Nucleus accumbens (tissue), 56 donors: ENCODE measurements at places on chromosomes 1 and 21.
A peak's percentile ranks its signal among the peaks of the same experiment; 100 is the strongest.

GRCh38 chr1:202034683-202035462 lies 24.5 kb downstream of the ELF3 start:
- no peak for DNase-seq

GRCh38 chr1:237756304-237756967 lies 134.3 kb downstream of the ZP4 start:
- DNase-seq, result no peak

- no peak for DNase-seq
These were observed 61.4 kb downstream of the CASZ1 start for GRCh38 chr1:10734962-10735544.

GRCh38 chr1:185960422-185961321 lies 226.5 kb downstream of the HMCN1 start:
- DNase-seq, result no peak

- no peak for DNase-seq
These were observed 97.9 kb downstream of the OBSCN start for GRCh38 chr1:228305721-228306152.

- DNase-seq, result no peak
These were observed 13.5 kb downstream of the SLC35D1 start for GRCh38 chr1:67040405-67040804.

- no peak for DNase-seq
These were observed 39.9 kb downstream of the KIAA1614 start for GRCh38 chr1:180952657-180953013.

DNA sequence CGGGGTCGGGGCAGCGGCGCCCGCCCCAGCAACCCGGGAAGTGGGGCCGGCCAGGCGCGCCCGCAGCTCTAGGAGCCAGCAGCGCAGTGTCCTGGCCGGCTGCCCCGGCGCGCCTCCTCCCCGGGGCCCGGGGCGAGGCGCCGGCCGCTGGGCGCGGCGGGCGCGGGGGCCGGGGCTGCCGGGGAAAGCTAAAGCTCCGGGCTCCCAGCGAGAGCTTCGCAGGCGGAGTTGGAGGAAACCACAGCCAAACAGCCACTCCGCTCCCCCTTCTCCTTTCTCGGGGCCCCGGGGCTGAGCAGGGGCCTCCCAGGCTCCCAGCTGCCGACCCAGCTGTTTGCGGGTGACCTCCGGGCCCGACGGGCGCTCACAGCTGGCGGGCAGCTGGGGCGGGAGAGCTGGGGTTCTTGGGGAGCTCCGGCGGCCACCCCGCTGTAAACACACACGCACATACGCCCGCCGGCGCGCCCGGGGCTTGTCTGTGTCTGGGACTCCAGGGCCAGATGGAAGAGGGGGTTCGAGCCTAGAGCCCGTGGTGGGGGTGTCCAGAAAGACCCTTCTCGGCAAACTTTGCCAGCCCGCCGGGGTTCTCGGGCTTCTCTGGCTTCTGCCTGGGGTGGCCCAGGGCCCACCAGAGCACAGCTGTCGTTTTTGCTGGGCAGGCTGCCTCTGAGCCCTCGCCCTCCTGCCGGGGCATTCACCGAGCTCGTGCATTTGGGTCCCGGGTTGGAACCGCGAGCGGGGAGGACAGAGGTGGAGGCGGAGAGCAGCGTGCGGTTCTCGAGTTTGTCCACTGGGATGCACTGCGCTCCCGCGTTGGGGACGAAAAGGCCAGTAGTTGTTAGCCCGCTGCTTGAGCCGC lies 1.5 kb downstream of the AJAP1 start:
- peak; percentile 88 for DNase-seq

DNA sequence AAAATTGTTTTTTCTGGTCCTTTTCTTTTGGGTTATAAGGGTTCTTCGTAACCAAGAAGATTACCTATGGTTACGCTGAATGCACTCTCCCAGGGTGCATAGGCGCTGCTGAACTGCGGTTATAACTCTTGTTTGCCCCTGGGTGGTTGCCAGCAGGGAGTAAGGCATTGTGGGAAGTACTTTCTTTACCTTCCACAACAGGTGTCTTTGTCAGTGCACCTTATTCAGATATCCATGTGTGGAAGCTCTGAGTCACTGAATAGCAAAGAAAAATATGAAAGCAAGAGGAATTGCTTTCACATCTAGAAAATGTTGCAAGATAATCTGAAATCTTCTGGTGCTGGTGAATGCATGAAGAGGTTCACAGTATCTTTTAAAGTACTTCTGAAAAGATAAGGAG lies 124.4 kb upstream of the CACYBP start:
- DNase-seq, result no peak

DNA sequence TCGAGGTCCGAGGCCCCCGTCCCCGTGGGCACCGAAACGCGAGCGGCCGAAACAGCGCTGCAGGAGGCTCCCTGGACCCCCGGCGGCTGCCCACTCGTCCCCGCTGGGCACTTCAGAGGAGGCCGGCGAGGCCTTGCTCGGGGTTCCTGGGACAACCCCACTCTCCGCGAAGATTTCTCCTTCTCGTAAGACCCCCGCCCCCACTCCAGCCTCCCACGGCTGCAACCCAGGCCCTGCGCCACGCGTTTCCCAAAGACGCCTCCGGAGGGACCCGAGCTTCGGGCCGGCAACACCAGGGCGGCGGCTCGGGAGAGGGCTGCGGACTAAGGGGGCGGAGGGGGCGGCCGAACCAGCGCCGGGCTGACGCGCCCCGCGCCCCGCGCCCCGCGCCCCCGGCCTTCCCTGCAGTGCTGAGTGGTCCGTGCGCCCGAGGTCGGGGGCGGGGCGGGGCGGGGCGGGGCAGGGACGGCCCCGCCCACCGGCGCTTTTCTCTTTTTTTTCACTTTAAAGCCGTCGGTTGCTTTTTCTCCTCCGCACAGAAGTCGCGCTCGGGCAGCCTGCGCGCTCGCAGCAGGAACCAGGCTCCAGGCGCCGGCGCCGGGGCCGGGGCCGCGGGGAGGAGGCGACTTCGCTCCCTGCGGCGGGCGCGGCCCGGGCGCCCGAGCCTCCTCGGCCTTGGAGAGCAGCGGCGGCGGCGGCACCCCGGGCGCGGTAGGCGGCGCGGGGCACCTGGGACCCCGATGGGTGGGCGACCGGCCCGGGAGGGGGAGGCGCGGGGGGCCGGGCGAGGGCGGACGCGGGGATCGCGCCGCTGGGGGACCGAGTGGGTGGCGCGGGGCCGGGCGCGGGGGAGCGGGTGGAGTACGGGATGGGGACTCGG lies at the start of gene SPSB1:
Gene SPSB1, plus strand, starts transcription at position 534 of the 880 bp plus-strand sequence. CDS start 62,998 bp downstream, outside the sequence.
- peak; percentile 43 for DNase-seq

GRCh38 chr21:34946916-34947534 lies 102.1 kb downstream of the RUNX1 start:
- no peak for DNase-seq

DNA sequence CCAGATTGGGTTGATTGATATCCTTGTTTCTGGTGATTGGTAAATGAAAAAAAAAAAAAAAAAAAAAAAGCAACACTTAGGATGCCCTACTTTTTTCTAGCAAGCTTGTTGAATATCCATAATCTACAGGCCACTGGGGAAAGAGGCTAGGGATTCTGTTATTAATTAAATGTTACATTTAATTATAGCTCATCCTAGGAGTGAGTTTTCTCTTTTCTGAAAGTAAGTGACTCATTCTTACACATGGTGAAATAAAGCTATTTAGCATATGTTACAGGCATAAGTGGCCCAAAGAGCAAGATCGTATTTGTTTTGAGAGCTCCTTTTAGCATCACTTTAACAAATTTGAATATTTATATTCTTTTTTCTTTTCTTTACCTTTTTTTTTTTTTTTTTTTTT lies 94.5 kb downstream of the FNBP1L start:
- no peak for DNase-seq

- DNase-seq, result no peak
These were observed 36.1 kb downstream of the COA6 start for GRCh38 chr1:234409328-234409727.

DNA sequence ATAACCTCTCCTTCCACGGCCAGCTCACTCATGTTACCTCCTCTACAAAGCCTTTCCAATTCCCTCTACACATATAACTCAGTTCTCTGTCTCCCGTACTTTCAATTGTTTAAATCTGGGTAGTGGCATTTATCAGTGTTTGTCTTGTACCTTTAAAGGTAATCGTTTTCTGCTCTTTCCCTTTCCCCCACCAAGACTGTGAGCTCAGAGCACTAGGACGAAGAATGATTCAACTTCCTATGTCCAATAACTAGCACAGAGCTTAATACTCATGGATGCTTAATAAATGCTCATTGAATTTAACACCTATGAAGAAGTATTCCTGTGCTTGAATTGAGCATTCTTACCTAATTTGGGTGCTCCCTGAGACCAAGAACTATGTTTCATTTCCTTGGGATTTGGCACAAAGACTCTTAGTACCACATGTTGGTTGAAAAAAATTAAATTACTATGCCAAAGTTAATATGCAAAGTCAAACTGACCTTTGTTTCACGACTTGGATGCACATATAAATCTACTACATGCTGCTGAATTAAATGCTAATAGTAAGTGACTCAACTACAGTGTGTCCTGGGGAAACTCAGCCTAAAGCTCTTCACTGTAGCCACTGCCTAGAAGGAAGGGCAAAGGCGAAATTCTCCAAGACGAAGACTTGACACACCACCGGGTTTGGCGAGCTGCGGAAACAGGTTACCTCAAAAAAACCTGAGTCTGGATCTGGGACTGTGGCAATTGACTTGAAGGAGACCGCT lies 30.6 kb upstream of the C1orf185 start:
- DNase-seq, result no peak

GRCh38 chr1:190019717-190020116 lies 457.9 kb downstream of the BRINP3 start:
- no peak for DNase-seq

DNA sequence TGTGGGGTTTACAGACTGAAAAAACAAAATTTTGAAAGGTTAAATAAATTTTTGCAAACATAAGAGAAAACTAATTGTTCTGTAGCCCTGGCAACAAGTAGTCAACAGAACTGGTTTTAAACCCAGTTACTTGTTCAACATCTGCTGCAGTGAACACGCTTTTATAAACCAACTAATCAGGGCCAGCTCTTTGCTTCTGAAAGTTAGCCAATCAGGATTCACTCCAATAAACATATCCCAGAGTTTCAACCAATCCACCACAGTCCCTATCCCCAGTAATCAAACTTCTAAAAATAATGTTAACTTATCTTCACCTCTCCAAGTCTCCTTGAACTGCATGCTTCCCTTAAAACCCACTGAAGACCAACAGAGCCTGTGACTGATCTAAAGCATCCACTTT lies 306.6 kb downstream of the CTH start:
- DNase-seq, result no peak

- no peak for DNase-seq
These were observed 442.3 kb downstream of the GPATCH2 start for GRCh38 chr1:217188280-217189237.

DNA sequence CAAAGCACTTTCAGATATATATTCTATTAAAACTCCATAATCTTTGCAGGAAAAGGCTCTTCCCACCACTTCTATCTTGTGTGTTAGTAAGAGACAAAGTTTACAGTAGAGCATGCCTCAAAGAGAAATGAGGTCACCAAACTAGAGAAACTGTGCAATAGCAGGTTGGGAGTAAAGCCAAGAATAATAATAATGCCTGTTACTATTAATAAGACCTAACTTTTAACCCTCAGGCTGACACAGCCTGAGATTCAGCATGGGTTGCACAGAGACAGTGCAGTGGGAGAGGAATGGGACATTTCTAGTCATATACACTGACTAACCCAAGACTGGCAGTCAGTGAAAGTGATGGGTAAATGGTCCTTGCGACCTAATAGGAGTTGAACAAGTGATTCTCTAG lies 320.2 kb upstream of the NFIA start:
- no peak for DNase-seq

DNA sequence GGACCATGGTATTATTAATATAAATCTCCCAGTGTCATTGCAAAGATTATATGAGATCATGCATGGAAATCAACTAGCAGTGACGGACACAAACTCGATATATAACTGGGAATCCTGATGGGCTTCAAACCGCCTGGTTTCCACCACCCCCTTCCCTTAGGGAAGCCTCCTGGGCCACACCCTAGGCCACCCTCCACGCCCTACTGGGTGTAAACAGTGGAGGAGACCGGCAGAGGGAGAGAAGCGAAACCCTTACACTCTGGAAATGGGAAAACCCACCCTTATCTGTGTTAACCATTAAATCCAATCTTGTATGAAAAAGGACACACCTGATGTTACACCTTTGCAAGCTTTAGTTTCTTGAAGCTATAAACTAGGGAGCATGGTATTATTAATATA lies 595 bp upstream of the ZNHIT6 start:
- peak; percentile 4 for DNase-seq

DNA sequence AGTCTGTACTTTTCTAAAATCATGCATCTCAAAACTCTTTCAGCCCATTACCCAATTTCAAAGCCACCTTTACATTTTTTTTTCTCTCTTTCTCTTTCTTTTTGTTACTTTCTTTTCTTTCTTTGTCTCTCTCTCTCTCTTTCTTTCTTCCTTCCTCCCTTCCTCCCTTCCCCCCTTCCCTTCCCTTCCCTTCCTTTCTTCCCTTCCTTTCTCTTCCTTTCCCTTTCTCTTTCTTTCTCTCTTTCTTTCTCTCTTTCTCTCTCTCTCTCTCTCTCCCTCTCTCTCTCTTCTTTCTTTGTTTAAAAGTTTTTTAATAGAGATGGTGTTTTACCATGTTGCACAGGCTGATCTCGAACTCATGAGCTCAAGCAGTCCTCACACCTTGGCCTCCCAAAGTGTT lies 11.5 kb downstream of the ZMYM4 start:
- DNase-seq, result no peak

- no peak for DNase-seq
These were observed 60.0 kb upstream of the KIAA0040 start for GRCh38 chr1:175252561-175252960.

- no peak for DNase-seq
These were observed 30.5 kb downstream of the KRTAP10-1 start for GRCh38 chr21:44509539-44509938.

DNA sequence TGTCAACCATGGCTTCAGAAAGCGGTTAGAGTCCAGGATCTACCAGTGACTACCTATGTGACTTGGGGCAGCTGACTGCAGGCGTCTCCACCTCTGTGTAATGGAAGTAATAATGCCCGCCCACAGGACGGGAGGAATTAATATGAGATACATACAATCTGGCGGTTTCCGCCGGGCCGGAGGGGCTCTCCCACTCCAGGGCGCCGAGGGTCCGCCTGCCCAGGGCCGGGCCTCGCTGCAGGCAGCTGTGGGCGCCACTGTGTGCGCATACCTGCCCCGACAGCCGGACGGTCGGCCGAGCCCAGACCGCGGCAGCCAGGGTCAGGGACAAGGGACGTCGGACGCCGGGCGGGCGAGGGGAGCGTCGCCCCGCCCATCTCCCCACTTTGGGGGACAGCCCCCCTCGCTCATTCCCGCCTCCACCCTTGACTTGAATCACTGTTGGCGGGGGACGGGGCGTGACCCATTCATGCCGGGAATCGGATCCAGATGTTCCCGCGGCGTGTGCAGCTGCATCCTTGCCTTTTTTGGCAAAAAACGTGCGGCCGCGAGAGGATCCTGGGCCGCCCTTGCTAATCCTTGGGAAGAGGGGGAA lies 6.0 kb upstream of the SF3A3 start:
- no peak for DNase-seq
